Choroid plexus epithelial cell (primary cell): ENCODE measurements at places on chromosomes 5 and 9.

DNA sequence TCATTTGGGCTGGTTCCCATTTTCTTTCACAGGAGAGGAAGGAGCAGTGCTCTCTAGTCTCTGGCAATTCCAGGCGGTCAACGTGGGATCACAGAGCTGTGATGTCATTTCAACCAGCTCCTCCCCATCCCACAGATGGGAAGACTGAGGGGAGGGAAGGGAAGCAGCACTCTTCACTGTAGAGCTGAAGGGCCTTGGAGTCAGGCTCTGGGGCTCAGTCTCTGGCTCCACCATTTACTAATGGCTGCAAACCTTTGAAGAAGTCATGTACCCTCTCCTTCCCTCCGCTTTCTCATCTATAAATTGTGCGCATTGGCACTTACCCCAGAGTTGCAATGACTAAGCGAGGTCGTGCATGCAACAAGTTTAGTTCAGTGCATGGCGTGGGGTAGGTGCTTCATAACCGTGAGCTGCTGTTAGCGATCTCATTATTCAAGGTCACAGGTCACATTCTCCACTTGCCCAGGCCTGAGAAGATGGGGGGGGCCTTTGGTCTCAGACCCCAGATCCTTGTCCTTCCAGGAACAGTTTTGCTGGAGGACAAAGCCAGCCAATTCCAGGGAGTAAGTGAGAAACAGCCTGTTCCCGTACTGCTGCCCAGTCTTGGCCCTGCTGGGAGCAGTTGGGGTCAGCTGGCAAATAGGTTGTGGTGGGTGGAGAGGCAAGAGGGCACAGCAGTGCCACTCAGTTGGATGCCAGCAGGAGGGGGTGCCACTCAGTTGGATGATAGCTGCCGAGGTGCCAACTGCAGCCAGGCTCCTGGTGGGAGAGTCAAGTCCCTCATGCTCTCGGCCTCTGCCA, 136.7 kb downstream of the RGS3 start:
- no peak for DNase-seq

GRCh38 chr5:125835293-125836172, 587.7 kb upstream of the GRAMD2B start:
- DNase-seq, result peak; percentile 77

DNA sequence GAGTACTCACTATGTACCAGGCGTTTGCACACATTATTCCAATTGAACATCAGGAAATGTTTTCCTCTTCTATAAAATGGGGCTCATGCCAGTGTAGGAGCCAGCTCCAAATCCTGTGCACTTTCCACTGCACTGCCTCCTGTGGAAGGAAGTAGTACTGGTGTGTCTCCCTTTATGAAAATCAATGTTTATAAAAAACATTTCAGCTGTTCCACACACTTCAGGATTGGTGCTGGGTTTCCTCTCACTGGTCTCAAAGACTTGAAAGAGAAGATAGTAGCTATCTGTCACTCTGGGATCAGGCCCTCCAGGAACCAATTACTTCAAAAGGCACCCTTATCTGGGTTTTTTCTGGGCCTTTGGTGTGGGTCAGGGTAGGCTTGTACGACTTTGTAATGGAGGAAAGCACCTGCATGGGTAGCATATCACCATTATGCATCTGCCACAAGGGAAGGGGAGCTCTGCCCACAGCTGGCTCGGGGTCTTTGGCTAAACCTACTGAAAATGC, 32.5 kb downstream of the RAB14 start:
- DNase-seq, result peak; percentile 48

GRCh38 chr9:6552033-6552432, 93.5 kb downstream of the GLDC start:
- DNase-seq, result peak; percentile 83

- no peak for DNase-seq
Measured at GRCh38 chr5:144460600-144460999, 289.9 kb downstream of the KCTD16 start.

- no peak for DNase-seq
Measured at GRCh38 chr9:92726348-92726747, 38.3 kb downstream of the BICD2 start.

DNA sequence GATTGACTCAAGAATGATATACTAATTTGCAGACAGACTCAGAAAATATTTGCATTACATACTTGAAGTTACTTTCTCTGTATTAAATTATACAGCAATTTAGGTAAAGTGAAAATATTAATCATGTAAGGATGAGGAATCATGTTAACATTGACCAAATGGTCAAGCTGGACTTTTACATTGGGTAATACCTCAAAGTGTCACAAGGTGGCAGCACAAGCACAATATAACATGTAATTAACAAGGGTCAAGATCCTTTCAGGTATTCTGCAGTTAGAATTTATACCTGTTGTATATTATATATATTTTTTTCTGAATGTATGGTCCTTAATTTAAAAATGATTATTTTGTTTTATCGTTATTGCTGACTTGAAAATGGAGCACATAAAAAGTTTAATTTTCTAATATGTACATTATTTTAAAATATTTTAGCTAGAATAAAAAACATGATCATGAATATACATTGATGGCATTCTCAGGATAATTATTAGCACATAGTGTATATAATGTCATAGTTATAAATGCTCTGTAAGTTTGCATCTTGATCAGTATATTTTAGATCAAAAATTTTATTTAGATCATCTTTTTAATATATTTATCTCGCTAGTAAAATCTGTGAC, 8.6 kb downstream of the HAPLN1 start:
- peak; percentile 70 for DNase-seq

DNA sequence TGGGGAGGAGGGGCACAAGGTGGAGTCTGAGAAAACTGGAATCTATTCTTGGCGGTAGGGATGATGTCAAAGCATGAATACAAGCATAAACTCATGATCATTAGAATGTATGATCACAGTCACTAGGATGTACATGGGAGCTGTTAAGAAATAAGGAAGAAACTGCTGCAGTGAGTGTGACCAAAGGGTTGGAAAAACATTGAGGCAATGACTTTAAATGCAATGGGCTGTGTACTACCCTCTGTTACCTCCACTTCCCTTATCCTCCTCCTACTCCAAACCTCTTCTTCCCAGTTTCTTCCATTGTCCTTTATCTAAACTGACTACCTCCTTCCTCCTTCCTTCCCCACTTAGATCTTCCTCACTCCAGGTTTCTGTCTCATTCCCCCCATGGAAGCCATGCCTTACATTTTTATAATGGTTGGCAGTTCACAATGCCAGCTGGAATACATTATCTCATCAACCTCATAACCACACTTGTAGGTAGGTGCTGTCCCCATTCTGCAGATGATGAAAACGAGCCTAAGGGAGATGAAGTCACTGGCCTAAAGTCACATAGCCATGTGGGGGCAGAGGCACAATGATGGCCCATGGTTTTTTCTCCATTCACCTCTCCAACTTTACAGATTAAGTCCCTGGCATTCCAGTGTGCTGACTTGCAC, 21.9 kb upstream of the TNFSF15 start:
- DNase-seq, result no peak

GRCh38 chr5:125160787-125161502, 414.5 kb upstream of the ZNF608 start:
- DNase-seq, result peak; percentile 18

- DNase-seq, result peak; percentile 72
Measured at GRCh38 chr5:10222326-10222725, 27.4 kb downstream of the ATPSCKMT start.

- DNase-seq, result no peak
Measured at GRCh38 chr5:141597394-141597793, 21.4 kb downstream of the DIAPH1 start.

GRCh38 chr9:118652912-118653311, 716.3 kb downstream of the BRINP1 start:
- no peak for DNase-seq

DNA sequence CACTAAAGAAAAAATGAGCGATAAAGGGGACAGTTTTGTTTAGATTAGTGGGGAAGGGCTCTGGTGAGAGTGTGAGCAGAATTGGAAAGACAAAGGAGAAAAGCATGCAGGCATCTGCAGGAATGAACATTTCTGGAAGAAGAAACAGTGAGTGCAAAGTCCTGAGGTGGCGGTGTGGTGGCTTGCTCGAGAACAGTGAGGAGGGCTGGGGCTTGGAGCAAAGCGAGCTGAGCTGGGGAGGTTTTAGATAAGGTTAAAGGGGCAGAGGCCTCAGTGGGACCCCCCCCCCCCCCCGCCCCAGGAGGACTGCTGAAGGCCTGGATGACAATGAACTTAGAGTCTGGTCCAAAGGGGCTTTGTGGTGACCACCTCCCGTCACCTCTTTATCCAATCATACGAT, 202.7 kb upstream of the MVB12B start:
- DNase-seq, result no peak

DNA sequence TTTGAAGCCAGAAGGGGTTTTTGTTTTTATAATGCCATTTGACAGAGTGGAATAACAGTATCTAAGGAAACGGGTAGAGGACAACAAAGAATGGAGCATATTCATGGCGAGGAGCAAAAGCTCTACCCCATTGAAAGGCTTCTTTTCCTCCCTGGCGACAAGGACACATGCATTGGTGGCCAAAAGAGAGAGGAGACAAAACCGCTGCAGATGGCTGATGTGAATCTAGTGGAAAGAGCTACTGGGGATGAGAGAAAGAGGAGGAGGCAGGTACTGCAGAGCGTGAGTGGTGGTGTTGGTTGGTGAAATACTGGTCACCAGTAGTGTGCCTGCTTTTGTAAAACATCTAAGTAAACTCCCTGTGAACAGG, 491 bp downstream of the APC start:
- peak; percentile 16 for DNase-seq

DNA sequence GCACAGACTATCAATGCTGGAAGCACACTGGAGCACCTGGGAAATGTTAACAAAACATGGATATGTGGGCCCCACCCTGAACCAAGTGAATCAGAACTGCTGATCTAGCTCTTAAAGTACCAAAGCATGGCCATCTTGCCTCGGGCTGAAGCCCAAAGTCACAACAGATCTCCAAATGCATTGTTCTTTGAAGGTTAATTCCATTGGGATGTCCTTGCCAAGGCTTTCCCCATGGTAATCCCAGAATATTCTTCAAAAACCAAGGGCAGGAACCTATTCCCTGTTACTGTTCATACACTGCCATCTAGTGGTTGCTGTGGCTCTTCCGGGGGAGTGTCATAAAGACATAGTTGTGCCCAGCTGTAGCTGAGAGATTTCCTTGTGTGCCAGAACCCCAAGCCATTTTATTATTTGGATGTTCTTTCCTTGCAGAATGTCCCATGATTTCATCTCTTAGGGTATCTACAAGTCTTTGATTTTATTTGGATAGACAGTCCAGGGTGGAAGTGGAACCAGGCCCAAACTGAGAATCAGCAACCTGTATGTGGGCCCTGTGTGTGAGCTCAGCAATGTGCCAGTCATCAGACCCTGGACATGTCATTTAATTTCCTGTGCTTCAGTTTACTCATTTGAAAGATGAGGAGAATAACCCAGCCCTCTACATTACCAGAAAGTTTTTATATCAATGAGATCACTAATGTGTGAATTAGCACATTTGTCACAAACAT, 290.0 kb downstream of the ACTL7B start:
- DNase-seq, result peak; percentile 93

DNA sequence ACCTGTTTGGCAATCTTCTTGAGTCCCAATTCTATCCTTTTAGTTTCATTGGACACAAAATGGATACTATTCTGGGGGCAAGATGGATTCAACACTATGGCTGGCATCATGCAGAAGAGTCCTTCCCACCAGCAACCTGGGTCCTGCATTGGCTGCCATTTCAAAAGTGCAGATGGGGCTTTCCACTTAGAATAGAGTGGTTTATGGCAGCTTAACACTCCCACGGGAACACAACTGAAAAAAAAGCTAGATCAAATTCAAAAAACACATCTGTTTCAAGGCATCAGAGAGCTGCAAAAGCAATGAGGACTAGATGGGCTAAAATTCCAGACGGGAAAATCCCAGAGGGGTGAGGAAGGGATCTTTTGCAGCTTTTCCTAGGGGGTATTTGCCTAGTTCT, 11.2 kb upstream of the HMHB1 start:
- no peak for DNase-seq

- DNase-seq, result peak; percentile 7
Measured at GRCh38 chr5:147690595-147690994, 91.9 kb downstream of the JAKMIP2 start.

GRCh38 chr9:93129691-93130500, 4.2 kb downstream of the NINJ1 start:
- DNase-seq, result no peak

DNA sequence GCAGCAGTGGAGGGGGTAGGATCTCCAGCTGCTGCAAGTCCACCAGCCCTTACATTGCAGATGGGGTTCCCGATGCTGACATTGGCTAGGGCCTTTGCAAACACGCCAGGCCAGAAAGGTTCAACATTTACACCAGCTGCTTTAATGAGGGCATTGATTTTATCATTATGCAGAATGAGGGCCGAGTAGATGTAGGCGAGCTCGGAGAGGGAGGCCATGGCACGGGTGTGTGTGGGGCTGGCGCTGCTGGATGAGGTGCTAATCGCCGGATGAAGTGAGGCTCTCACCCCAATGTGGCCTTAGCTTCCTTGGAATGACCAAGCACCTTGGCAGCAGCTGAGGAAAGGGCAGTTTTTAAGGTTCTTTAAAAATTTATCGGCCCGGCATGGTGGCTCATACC, 27.4 kb downstream of the PHAX start:
- DNase-seq, result no peak

- no peak for DNase-seq
Measured at GRCh38 chr9:35232867-35233544, 71.2 kb downstream of the UNC13B start.

DNA sequence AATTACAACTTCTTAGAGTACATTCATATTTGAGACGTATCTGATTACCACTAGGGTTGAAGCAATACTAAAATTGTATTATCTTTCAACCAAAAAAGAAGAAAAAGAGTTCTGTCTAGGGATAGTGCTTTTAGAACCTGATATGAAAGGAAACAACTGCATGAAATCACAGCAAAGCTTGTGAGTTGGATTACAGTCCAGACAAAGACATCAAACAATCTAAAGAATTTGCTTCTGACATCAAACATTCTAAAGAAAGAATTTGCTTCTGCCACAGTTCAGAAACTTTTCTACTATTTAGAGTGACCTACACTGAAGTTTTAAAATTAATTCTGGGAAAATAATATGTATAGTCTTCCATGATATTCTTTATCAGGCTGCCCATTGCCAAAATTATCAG, 1141.1 kb upstream of the ACO1 start:
- DNase-seq, result peak; percentile 67

- DNase-seq, result peak; percentile 27
Measured at GRCh38 chr5:14818931-14819790, 52.4 kb downstream of the ANKH start.

DNA sequence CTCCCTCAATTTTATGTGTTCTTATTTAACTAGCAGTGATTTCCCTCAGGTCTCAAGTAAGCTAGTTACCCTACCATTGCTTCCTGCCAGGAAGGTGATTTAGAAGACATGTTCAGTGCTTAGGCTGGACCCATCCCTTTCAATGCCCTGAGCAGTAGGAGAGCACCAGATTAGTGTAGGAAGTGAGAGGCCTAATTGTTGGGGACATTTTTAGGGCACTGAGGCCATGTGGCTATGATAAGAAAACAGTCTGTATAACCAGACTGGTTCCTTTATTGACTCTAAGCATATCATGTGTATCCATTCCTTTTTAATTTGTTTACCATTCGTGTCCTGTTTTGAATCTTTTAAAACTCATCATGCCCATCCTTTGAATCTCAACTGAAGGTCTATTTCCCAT, 312.3 kb upstream of the PRR16 start:
- DNase-seq, result no peak

GRCh38 chr5:37198061-37198460, 51.1 kb downstream of the CPLANE1 start:
- DNase-seq, result no peak
